ENCODE measurements at places on chromosomes 6 and 20.

DNA sequence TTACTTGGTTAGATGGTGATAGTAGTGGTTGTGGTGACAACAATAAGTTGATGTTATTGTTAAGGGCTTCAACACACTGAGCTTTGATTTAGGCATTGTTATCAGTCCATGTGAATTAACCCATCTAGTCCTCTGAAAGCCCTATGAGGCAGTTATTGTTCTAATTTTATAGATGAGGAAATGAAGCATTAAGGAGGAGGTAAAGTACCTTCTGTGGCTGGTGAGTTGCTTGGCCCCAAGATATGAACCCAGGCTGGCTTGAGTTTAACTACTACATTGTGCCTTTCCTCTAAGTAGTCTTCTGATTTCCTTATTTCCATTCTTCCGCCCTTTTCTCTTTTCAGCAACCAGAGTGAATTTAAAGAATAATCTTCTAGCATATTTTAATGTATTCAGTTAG lies 81.7 kb downstream of the QKI start:
- no peak for DNase-seq

- DNase-seq = peak; percentile 56
Observed at GRCh38 chr6:29651413-29652197, 5.3 kb upstream of the MOG start.

GRCh38 chr20:37911838-37912281 lies 8.9 kb downstream of the VSTM2L start:
- peak; percentile 53 for DNase-seq

- no peak for DNase-seq
Observed at GRCh38 chr6:109261811-109262210, 120.5 kb downstream of the CD164 start.

GRCh38 chr6:143356101-143356880 lies 94.2 kb downstream of the ADAT2 start:
- no peak for DNase-seq

DNA sequence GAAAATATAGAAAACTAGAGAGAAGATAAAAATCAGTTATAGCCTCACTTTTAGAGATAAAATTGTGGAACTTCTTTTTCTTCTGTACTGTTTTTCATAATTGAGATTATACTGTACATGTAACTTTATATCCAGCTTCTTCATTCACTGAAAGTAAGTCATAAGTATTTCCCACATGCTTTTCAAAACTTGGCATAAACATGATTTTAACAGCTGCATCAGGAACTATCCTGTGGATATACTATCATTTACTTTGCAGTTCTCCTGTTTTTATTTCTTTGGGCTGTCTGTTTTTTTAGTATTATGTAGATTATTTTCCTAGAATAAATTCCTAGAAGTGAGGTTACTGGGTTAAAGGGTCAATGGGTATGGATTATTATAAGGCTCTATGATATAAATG lies 14.8 kb downstream of the DSTN start:
- no peak for DNase-seq

DNA sequence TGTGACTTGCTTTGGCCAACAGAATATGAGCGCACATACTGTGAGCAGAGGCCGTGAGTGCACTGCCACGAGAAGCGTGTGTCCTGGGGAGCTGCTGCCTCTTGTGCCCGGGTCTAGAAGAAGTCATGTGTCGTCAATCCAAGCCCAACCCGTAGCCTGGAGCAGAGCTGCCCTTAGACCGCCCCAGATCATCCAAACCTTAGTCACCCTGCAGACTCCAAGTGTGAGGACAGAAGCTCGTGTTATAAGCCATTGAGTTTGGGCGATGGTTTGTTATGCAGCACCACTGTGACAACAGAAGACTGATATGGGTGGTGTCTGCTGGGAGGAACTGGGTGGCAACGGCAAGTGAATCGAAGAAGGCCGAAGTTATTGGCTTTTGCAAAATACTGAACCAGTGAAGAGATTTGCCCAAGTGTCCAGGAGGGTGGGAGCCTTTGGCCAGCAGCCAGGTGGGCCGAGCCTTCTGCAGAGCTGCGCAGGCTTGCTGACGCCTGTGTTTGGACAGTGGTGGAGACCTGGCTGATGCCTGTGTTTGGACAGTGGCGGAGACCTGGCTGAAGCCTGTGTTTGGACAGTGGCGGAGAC lies 101.3 kb upstream of the SULF2 start:
- no peak for DNase-seq

DNA sequence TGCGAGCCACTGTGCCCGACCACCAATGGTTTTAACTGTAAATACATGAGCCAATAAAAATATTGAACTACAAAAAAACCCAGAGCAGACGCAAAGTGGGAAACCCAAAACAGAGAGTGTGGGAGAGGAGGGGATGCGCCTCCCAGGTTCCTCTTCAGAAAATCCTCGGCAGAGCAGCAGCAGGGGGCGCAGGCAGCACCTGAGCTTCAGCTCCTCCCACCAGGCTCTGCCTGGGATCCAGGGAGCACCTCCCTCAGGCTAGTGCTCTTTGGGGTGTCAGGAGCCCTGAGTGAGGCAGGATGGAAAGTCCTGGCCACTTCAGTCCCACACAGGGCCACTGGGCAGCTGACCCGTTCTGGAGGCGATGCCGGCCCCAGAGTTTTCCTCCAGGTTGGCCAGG lies 536.9 kb upstream of the CDH4 start:
- DNase-seq = no peak

DNA sequence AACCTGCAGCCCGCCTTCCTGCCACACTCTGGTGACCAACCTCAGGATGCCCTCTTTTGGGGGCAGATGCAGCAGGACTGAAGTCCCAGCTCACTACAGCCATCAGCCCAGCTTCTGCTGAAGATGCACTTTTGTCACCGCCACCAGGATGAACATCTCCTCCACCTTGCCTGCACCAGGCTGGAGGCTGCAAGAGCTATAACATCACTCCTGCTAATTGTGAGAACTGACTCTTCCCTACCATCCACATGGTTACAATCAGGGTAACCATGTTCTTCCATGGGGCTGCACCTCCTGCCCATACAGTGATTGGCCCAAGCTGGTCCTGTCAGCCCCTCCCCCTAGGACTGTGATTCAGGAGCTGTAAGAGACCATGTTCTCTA lies 2.0 kb upstream of the ACTL10 start:
- DNase-seq = no peak

DNA sequence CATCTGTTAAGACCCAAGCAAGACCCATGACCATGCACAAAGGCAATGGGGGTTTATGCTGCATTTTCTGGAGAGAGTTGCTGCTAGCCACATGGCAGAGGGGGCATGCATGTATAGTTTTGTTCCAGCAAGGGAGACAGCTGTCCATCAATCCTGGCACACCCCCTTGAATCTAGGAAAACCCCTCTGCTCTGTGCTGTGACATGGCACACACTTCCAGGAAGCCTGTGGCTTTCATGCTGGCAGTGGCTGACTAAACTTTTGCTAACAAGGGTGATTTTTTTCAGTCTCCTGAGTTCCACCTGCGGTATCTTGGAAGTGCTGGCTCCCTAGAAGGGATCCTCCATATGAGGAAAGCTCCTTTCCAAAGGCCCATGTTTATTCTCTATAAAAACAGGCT lies 9.1 kb upstream of the CST4 start:
- DNase-seq = no peak

DNA sequence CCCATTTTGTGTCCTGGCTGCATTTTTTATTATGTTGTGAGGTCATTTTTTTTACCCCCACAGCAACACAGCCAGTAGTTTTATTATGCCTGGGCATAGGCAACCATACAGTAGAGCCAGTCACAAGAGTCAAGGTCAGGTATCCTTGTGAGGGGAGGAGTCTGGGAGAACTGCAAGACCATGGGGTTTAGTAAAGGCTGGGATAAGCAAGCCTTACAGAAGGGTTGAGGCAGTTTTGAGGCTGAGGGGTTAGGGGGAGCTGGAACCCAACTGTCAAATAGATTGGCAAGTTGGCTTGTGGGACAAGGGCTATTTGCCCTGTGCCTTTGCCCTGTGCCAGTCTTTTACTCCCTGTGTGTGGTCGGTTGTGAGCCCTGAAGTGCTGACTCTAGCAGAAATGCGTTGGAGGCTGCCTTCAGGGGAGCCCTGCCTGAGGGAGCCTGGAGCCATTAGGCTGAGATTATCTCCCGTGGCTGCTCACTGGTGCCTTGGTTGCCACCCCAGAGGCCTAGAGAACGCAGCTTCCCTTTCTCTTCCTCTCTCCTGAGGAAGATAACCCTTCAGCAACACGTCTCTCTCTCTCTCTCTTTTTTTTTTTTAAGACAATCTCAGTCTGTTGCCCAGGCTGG lies 31.1 kb downstream of the RALY start:
- no peak for DNase-seq

DNA sequence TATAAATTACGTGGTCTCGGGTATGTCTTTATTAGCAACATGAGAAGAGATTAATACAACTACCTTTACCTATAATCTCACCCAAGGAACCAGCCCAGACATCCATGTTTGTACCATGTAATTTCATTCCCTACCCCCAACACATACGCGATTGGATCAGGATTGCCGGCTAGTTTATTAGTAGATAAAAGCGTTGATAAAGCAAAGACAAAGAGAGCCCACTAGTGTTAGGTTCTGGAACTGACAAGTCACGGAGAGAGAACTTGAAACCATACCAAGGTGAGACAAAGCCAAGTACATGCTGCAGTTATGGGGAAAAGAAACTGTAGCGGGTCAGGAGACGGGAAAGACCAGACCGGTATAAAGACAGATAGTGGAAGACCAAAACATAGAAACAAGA lies 37.4 kb upstream of the FAM135A start:
- peak; percentile 29 for DNase-seq

GRCh38 chr20:21433329-21433890 lies 36.1 kb upstream of the NKX2-4 start:
- no peak for DNase-seq

DNA sequence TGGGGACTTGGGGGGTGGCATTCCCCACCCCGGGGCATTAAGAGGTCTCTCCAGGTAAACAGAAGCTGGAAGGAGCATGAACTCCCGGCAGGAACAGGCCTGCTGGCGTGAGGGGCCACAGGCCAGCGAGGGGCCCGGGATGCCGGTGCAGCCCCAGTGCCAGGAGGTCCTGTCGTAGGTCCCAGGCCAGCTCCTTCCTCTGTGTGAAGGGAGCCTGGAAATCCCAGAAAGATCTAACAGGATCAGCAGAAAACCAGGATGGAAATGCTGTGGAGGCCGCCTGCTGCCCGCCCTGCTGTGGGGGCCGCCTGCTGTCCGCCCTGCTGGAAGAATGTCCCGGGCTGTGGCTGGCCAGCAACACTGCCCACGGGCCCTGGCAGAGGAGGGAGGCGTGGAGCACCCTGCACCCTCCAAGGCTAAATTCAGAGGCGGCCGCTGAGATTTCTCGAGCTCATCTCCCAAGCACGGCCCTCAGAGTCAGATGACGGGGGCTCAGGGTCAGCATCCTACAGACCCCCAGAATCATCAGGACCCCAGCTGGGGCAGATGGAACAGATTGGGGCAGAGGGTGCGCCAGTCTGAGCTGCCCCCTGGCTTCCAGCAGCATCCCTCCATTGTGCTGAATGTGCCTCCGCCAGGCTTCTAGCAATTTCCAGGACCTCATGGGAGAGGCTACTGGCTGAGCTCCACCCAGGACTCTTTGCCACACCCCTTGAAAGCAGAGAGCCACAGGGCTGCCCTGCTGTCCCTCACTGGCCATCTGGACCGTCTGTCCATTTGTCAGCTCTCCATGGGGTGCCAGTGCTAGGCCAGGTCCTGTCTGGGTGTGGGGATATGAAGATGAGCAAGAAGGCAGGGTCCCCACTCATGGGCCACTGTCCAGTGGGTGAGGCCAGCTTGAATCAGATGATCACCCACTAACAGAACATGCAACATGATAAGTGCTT lies 32.2 kb upstream of the SLCO4A1 start:
- no peak for DNase-seq

DNA sequence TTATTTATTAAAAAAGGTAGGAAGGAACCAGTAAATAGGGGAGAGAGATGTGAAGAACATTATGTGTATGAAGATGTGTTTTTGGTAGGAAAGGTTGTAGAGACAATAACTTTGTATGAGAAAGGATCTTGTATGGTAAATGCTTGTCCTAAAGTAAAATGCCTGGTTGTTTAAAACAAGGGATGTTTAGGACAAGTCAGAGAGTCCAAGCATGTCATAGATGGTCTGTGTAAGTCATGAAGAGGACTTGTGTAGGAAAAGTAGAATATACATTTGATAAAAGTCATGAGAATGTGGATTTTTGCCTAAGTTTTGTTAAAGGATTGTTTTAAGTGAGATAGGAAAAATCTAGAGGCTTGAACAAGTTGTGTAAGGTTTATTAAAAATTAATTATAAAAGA lies 325.1 kb downstream of the CDH26 start:
- DNase-seq = no peak

- DNase-seq = no peak
Observed at GRCh38 chr20:60246751-60247150, 288.5 kb downstream of the CDH26 start.

DNA sequence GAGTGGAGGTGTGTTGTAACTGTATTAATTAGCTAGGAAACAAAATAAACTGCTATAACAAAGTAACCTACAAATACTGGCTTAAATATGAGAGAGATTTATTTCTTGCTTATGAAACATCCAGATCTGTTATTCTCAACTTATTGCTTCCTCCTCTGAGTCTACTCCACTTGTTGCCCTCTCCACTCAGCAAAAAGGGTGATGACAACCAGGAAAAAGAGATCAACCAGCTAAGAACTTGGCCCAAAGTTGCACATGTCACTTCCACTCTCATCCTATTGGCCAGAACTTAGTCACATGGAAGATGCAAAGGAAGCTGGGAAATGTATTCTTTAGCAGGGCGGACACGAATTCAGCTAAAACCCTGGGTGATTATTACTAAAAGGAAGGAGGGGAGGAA lies 5.2 kb upstream of the TP53RK start:
- peak; percentile 45 for DNase-seq

DNA sequence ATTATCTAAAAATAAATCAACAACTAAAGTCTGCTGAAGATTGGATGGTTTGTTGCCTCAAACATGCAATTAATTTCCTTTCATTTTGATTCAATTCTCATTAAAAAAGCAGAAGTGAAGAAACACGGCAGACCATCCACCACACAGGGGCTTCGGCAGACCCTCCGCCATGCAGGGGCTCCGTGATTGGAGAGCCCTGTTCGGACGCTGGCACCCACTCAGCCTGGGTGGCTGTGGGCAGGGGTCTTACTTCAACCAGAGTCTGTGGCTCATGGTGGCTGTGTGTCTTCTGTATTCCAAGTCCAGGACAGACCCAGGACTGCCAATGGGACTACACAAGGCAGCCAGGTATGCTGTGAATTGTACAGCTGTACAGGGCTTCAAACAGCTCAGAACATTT lies 86.9 kb upstream of the FRMD1 start:
- DNase-seq = no peak

- peak; percentile 94 for DNase-seq
Observed at GRCh38 chr20:50005471-50005981, 22.7 kb downstream of the SNAI1 start.

- no peak for DNase-seq
Observed at GRCh38 chr6:43061861-43062260, 2.4 kb downstream of the KLC4 start.
